ENCODE measurements at places on chromosomes 12 and 14. TPM values are rescaled to one million over a fixed set of nuclear protein-coding genes. Genes with fewer than 3 reads are reported as not detected.

GRCh38 chr12:31526158-31526546 lies 64.8 kb downstream of the DENND5B start:
- DNase-seq, result no peak

The CTSG gene
- not detected for total RNA-seq

GRCh38 chr14:37601865-37602264 lies 6.4 kb downstream of the TTC6 start:
- no peak for DNase-seq

The RERGL gene
- total RNA-seq, result not detected

DNA sequence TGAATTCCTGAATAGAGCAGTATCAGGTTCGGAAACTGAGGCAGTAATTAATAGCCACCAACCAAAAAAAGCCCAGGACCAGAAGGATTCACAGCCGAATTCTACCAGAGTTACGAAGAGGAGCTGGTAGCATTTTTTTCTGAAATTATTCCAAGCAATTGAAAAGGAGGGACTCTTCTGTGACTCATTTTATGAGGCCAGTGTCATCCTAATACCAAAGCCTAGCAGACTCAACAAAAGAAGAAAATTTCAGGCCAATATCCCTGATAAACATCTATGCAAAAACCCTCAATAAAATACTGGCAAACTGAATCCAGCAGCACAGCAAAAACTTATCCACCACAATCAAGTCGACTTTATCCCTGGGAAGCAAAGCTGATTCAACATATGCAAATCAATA lies 202.3 kb upstream of the SLC16A7 start:
- DNase-seq, result no peak

GRCh38 chr12:14774074-14774905 lies 29.0 kb downstream of the WBP11 start:
- DNase-seq, result peak; percentile 97

The RNASE12 gene
- total RNA-seq, result not detected

DNA sequence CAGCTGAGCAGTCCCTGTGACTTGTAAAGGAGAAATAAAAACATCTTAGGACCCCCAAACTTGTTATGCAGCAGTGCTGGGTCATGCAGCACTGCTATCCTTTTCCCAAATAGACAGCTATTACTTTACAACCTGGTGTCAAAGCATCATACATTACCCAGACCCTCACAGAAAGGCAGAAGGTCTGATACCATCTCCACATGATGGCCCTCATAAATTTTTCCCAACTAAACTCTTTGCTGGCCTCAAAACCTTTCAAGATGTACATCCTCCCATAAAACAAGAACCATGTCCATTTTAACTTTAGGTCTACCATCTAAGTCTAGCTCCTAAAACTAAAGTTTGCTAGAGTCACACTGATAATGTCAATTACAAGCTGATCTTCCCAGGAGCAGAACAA lies 8.7 kb upstream of the RESF1 start:
- no peak for DNase-seq

DNA sequence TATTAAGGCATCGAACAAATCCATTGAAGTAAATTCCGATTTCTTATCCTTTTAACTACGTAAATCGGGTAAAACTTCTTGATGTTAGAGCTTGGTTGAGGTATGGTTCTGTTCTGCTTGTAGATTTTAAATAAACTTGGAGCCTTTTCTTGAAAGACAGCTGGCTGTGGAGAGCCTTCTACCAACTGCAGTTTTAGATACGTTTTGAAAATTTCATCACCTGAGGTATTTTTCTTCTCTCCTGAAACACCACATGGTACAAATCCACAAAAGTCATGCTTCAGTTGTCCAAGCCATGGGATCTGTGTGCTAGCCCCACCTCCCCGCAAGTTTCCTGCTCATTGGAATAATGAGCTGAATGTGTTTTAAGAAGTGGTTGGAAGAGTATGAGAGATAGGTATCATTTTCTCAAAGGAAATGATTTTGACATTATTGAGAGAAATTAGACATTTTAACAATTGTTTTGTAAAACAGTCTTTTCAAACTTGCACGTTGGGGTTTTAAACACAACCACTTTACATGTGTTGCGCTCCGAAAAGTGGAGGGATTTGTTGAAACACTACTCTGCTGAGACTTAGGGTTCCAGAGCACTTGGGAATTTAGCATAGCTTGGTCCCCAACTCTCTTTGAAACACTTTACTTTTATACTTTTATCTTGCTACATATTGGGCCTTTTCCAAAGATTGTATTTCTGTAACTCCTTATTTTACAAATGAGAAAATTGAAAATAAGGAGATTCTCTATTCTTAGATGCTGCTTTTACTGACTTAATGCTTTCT lies 1.4 kb downstream of the PPM1A start:
- peak; percentile 27 for DNase-seq

- DNase-seq, result no peak
These were observed 35.4 kb downstream of the TAOK3 start for GRCh38 chr12:118337194-118337838.

- no peak for DNase-seq
These were observed 4.5 kb upstream of the PRR4 start for GRCh38 chr12:10853776-10854175.

- DNase-seq, result no peak
These were observed 86.8 kb downstream of the PDE3A start for GRCh38 chr12:20455001-20455706.

GRCh38 chr12:106239241-106239950 lies 8.4 kb downstream of the CKAP4 start:
- DNase-seq, result no peak

- no peak for DNase-seq
These were observed 31.1 kb downstream of the NRDE2 start for GRCh38 chr14:90300611-90301047.

The RGS6 gene
- total RNA-seq, result not detected

- no peak for DNase-seq
These were observed 5.6 kb upstream of the GUCY2C start for GRCh38 chr12:14701809-14702568.

- peak; percentile 59 for DNase-seq
These were observed 63.8 kb downstream of the FAR2 start for GRCh38 chr12:29212682-29213403.

The KRT72 gene
- total RNA-seq, result not detected

GRCh38 chr12:80777587-80777986 lies 60.9 kb downstream of the MYF5 start:
- peak; percentile 41 for DNase-seq

The IL26 gene
- not detected for total RNA-seq

- peak; percentile 21 for DNase-seq
These were observed 217.9 kb upstream of the BTG1 start for GRCh38 chr12:92363295-92364146.

Measured in lung microvascular endothelial cell (primary cell).